ENCODE measurements at places on chromosomes 6 and 20. TPM values are rescaled to one million over a fixed set of nuclear protein-coding genes. Genes with fewer than 3 reads are reported as not detected.

DNA sequence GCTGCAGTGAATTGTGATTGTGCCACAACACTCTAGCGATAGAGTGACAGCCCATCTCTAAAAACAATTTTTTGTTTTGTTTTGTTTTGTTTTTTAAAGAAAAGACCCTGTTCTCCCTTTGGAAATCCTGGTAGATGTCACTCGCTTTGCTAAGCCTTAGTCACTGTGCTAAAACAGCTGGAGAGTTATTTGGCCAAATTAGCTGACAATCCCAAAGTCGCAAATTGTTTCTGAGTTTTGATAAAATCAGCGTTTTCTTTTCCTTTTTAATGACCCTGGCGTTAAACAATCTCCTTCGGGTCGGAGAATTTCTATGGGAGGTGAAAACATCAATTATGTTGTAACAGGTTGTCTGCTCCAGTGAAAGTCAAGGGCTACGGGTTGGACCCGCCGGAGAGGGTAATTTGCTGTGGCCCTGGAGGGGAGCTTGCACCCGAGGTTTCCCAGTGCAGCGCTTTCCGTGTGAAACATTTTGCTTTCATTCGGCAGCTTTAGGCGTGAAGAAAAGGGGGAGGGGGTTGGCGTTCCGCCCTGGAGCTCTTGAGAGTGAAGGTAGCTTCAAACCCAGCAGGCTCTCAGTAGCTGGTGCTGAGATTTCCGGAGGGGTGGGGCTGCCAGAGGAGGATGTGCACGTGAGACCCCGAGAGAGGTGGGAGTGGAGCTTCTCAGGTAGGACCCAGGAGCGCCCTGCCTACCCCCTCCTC, 296.6 kb downstream of the PHACTR1 start:
- peaks cover 46% of the 10 kb centered on the region for H3K27me3 ChIP-seq
- DNase-seq: no peak
- H3K36me3 ChIP-seq: no peaks in the 10 kb centered on the region
- no peaks in the 10 kb centered on the region for H3K4me1 ChIP-seq

DNA sequence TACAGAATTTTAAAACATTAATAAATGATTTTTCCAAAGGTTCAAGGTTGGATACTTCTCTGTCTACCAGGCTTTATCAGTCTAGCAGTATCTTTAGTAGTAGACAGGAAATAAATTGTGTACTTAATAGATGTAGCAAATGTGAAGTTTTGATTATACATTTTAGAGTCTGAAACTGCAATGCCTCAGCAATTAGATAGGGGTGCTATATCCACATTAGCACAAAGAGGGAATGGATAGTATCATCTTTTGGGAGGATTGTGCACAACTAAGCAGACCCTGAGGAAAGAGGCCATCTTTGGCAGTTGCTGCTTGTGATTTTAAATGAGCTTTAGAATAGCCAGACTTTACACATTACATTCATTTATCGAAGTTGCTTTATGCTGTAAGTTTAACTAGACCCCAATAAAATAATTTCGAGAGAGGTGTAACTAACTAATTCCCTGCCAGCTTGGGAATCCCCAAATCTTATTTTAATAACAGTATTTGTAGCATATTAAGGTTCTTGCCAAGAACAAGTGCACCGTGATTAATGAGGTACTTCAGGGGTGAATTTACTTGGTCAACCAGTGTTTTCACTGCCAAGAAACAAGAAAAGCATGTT, 2.8 kb downstream of the KCNQ5 start:
- no peak overlapping the region for H3K27ac ChIP-seq
- peaks cover 28% of the 10 kb centered on the region for H3K27me3 ChIP-seq
- H3K36me3 ChIP-seq: no peaks in the 10 kb centered on the region

- DNase-seq: no peak
- no peak overlapping the region for H3K4me3 ChIP-seq
- no peak overlapping the region for H3K27ac ChIP-seq
These were observed 6.2 kb downstream of the SAPCD1 start for GRCh38 chr6:31768363-31769257.

The GABRR2 gene
- total RNA-seq: not detected

GRCh38 chr6:122063076-122063475, 336.4 kb upstream of the HSF2 start:
- H3K27me3 ChIP-seq: no peaks in the 10 kb centered on the region
- H3K4me1 ChIP-seq: peaks cover 6% of the 10 kb centered on the region
- no peak overlapping the region for H3K4me3 ChIP-seq
- H3K36me3 ChIP-seq: no peaks in the 10 kb centered on the region
- no peak overlapping the region for H3K27ac ChIP-seq

DNA sequence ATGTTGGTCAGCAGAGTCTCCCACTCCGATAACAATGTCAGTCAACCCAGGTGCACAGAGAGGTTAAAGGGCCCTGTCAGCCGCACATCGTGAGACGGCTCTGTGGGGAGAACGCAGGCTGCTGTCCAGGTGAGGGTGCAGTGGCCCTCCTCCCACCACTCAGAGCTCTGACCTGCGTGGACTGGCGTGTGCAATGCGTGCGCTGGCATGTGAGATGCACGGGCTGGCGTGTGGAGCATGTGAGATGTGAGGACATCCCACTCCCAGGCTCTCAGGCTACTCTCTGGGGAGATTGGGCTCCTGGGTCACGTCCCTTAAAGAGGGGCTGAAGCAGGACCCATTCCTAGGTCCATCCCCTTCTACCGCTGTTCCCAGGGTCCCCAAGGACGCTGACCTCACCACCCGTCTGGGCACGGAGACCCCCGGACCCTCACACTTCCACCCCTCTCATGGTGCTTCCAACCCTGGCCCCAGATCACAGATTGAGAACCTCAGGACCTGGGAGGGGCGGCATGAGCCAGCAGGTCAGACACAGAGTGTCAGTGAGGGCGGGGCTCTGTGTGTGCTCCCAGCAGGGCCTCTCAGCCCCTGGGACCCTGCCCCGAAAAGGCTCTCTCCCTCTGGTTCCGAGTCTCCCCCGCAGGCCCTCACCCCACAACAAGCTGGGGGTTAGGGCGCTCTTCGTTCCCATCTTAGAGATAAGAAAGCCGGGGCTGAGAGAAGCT, 8.6 kb upstream of the FRMD1 start:
- no peaks in the 10 kb centered on the region for H3K27me3 ChIP-seq
- H3K27ac ChIP-seq: no peak overlapping the region
- no peak overlapping the region for H3K4me3 ChIP-seq
- no peaks in the 10 kb centered on the region for H3K36me3 ChIP-seq

GRCh38 chr6:30612687-30613248, 4.3 kb downstream of the PPP1R10 start:
- peaks cover 38% of the 10 kb centered on the region for H3K4me1 ChIP-seq
- H3K27me3 ChIP-seq: no peaks in the 10 kb centered on the region
- no peak for DNase-seq
- H3K36me3 ChIP-seq: peaks cover 80% of the 10 kb centered on the region
- H3K27ac ChIP-seq: no peak overlapping the region
- no peak overlapping the region for H3K4me3 ChIP-seq

The NKX2-2 gene
- 5.7 TPM for total RNA-seq

DNA sequence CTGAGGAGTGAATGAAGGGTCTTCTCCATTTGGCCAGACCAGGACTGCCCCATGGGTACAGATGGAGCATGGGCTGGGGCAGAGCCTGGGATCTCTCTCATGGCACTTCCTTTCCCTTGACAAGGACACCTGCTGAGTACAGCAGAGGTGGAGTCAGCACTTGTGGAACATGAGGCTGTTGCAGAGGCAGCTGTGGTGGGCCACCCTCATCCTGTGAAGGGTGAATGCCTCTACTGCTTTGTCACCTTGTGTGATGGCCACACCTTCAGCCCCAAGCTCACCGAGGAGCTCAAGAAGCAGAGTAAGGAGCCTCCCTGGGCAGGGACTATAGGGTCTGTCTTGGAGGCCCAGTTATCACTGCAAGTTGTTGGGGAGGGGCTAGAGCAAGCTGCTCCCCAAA, 29.6 kb downstream of the GSS start:
- no peak overlapping the region for H3K4me3 ChIP-seq
- peaks cover 75% of the 10 kb centered on the region for H3K36me3 ChIP-seq
- H3K27me3 ChIP-seq: no peaks in the 10 kb centered on the region
- no peaks in the 10 kb centered on the region for H3K4me1 ChIP-seq
- no peak for DNase-seq
- H3K27ac ChIP-seq: no peak overlapping the region

DNA sequence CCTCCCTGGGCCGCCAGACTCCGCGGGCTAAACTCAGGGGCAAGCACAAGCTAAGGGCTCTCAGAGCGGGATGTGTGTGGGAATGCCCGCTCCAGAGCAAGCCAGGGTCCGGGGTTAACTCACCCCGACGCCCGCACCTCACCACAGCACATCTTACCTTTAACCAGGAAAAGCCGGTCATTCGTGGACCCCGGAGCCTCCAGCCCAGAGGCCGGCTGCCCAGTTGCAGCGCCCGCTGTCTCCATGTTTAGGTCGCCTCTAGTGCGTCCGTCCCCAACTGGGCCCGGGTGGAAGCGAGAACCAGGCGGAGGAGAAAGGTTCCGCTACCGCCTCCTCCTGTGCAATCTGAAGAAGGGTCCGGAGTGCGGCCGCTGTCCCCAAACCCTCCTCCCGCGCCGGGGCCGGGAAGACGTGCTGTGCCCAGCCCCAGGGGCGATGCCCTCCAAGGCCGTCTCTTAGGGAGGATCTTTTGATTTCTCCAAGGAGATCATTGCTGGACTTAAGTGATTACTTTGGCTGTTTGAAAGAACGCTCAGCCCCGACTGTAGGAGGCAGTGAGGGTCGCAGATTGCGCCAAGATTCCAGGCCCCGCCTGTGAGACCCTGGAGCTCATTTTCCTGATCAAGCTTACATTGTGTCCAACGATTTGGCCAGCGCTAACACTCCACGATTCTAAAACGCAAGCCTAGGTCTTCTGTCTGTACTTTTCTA, at the start of gene TMEM242:
Gene TMEM242, minus strand, starts transcription at position 265 of the 711 bp plus-strand sequence. Its CDS starts 20 bp downstream, at position 245.
- H3K27ac ChIP-seq: peak within 1 kb of the TSS; percentile 68
- peak; percentile 93 for DNase-seq
- H3K4me3 ChIP-seq: peak within 1 kb of the TSS; percentile 78
- H3K36me3 ChIP-seq: peaks cover 11% of the 10 kb centered on the region

GRCh38 chr20:13984211-13984610, 6.2 kb downstream of the SEL1L2 start:
- no peaks in the 10 kb centered on the region for H3K36me3 ChIP-seq
- H3K4me1 ChIP-seq: no peaks in the 10 kb centered on the region
- H3K4me3 ChIP-seq: no peak overlapping the region
- no peaks in the 10 kb centered on the region for H3K27me3 ChIP-seq
